A172 (cell line): ENCODE measurements at places on chromosomes 7 and 10.

DNA sequence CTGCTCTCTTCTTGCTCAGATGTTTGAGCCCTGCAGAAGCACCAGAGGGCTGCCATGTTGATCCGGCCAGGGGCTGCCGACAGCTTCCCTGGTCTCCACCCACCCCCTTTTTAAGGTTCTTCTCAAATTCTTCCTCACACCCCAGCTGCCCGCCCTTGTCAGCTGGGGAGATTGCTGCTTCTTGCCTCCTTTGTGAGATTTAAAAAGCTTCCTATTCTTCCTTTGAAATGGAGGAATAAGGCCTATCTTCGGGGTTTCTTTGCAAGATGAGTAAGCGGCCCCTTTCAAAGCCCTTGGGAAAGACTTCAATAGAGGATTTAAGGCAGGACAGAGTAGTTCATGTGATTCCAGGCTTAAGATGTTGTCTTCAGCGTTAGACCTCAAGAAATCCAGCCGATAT lies 211.9 kb upstream of the SHH start:
- DNase-seq: no peak

GRCh38 chr10:51074238-51075028 lies at the start of gene PRKG1:
Gene PRKG1, plus strand, starts transcription at chr10:51074487.
- no peak for DNase-seq

GRCh38 chr10:35422228-35422627 lies 85.9 kb downstream of the CCNY start:
- peak; percentile 66 for DNase-seq

- no peak for DNase-seq
These were observed 61.3 kb upstream of the PFKP start for GRCh38 chr10:3006093-3006492.

DNA sequence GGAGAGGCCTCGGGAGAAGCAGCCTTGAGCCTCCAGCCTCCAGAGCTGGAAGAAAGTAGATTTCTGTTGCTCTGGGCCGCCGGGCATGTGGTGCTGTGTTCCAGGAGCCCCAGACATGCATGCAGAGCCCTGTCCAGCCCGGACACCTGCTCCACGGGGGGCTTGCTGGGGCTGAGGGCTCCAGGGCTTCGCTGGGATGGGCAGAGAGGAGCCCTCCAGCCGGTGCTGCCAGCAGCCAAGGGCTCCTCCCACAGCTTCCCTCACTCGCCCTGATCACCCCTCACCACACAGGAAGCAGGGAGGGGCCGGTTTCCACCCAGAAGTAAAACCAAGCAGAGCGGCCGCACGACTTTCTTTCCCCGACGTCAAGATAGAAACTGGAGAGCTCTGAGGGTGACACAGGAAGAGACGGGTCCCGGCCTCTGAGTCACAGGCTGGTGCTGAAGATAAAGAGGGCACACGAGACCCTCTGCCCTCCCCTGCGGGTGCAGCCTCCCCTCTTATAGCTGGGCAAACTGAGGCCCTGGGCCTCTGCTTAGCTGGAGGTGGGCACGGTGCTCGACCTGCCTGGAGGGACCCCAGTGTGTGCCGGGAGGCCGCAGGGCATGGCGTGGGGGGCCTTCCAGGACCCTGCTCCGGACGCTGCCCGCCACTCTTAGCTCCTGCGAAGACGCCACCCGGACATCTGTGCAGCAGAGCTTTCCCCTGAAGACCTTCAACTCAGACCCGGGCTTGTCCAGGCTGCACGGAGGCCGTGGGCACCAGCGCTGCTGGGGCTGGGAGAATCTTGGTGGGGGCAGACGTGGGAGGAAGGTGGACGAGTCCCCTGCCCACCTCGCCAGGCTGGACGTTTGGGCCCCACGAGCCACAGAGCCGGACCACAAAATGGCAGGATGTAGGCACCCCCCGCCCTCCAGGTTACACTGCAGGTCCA lies 31.1 kb downstream of the ADAP1 start:
- DNase-seq: peak; percentile 90

- DNase-seq: no peak
These were observed at the start of gene TBATA for GRCh38 chr10:70785190-70785589. Gene TBATA, minus strand, starts transcription at chr10:70785377. Its CDS starts 1,998 bp downstream, at chr10:70783379.

DNA sequence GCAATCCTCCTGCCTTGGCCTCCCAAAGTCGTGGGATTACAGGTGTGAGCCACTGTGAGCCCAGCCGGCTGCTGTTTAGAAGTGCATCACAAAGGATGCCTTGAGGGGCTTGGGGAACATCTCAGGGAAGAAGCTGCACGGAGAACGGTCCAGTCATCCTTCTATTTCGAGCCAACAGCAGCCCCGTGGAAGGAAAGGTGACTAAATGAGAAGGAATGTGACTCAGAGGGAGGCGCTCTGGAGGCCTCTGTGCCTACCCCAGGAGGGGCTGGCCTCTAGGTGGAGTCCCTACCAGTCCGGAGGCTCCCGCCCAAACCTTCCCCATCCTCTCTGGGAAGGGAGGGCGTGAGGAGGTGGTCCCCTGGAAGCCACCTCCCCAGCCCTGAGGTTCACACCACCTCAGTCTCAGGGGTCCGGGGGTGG lies 76.2 kb downstream of the CTBP2 start:
- peak; percentile 93 for DNase-seq

- no peak for DNase-seq
These were observed 116.6 kb downstream of the INPP5A start for GRCh38 chr10:132654121-132654571.

- no peak for DNase-seq
These were observed 1.3 kb downstream of the CASP2 start for GRCh38 chr7:143289421-143289820.

- no peak for DNase-seq
These were observed 339.0 kb downstream of the RNLS start for GRCh38 chr10:88243836-88244730.

DNA sequence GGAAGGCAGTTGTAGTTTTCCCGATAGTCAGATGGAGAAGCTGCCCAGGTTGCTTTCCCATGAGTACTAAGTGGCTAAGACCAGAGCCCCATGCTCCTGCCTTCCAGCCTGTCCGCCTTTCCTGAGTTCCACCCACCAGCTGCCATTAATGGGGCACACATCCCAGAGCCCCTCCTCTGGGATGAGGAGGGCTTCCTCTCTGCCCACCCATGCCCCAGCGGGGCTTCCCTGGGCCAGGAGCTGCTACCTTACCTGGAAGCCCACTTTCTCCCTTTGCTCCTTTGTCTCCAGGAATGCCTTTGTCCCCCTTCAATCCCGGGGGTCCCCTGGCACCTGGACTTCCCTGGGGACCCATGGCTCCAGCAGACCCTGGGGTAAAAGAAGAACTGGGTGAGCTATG lies 7.8 kb downstream of the SFTPD start:
- DNase-seq: no peak

- DNase-seq: no peak
These were observed 3.2 kb upstream of the ZNF775 start for GRCh38 chr7:150375662-150376521.

GRCh38 chr10:69459101-69459790 lies 8.0 kb downstream of the TSPAN15 start:
- DNase-seq: no peak

DNA sequence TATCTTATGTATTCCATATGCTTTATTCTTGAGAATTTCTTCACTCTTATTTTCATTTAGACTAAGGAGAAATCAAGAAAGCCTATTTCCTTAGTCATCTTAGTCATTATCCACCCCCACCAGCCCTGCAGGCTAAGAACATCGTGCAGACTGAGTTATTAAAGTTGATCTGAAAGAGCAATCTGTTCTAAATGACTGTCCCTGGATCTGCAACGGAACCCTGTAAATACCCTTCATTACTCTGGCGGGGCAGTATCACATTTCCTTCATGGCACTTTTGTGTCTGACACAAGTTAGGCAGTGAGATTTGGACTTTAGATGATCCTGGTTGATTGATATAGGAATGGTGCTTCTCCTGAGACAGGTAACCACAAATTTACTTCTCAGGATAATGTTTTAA lies 3.5 kb upstream of the MYPN start:
- DNase-seq: peak; percentile 26

- DNase-seq: no peak
These were observed 15.0 kb downstream of the RET start for GRCh38 chr10:43091846-43092245.

DNA sequence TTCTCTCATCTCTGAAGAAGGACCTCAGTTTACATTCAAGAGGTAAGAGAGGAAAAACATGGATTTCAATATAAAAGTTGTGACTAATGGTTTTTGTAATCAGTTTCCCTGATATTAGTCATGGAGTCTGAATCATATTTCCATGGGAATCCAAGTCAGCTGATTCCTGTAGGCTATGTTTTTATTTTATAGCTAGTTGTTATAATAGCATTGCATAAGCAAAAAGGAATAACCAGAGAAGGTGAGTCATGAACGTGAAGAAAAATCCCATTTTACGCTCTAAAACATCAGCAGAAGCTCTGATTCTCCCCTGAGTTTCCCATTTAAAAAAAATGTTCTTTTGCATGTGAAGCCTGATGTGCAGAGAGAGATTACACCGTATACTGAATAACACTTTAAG lies 299.3 kb downstream of the SFMBT2 start:
- DNase-seq: peak; percentile 42

DNA sequence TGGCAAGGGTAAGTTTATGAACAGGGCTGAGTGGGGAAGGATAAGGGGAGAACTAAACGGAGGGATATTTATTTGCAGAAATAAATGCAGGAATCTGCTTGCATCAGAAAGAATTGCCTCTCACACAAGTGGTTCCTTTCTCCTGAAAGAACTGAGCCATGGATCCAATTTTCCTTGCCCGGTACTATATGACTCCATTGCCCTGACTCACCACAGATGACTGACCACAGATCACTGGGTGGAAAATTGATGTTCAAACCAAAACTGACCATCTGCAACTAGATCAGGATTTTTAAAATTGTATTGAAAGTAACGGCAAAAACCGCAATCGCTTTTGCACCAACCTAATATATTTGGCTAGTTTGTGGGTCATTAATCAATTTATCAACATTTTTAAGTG lies 6.2 kb upstream of the MACC1 start:
- peak; percentile 36 for DNase-seq

DNA sequence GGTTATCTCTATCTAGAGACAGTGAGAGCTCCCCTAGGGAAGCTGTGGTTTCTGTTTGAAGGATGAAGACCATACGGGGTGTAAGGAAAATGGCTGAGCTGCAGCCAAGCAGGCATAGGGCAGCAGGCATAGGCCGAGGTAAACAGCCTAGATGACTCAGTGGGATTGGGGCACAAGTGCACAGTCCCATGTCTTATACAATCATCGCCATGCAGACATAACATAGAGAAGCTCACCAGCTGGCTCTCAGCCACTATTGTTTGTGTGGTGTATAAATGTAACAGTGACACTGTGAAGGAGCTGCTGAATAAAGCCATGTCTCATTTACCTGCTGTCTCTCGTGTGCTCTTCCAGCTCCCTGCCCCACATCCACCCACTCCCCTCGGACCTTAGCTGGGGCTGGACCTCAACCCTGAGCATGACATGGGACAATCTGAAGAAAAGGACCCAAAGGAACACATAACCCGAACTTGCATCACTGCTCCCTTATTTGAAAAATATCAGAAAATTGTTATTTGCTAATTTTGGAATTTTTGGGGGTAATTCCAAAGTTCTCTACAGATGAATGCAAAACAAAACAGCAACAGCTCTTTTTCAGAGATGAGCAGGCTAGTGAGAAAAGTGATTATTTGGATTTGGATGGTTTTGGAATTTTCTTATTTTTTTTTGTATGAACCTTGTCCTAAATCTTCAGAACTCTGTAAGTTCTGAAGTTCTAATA lies 582.7 kb downstream of the REEP3 start:
- DNase-seq: no peak

- peak; percentile 78 for DNase-seq
These were observed 331.0 kb downstream of the PRPF18 start for GRCh38 chr10:13917791-13918190.

DNA sequence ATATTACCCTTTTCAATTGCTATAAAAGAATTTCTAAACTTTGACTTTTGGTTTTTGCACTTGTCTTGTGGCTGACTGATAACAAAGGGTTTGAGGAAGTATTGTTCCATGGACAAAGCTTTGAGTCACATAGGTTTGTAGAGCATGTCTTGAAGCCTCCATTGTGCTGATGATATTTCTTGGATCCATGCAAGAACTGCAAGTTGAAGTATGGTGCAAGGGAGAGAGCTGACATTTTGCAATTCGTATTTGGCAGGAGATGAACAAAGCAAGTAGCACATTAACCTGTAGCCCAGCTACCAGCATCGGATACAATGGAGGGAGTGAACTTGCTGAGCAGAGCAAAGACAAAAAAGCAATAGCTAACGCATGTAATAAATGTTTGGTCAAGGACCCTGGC lies 23.4 kb downstream of the MGAM2 start:
- DNase-seq: no peak

- DNase-seq: no peak
These were observed 8.8 kb upstream of the OR6V1 start for GRCh38 chr7:143043391-143043790.

GRCh38 chr10:73054286-73054685 lies 42.4 kb downstream of the P4HA1 start:
- no peak for DNase-seq

DNA sequence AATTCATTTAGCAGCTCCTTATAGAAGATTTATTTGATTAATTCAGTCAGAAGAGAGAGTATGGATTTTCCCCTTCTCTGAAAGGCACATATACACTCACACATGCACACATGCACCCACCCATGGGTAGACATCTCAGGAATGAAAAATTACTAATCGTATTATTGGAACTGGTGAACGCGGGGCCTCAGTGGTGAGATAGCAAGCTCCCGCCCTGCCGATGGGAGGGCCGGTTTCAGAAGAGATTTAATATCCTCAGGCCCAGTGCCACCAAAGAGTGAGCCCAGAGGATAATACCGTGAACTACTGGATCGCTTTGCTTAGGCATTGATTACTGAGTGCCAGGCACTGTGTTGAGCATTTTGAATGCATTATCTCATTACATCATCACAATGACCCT lies 38.0 kb upstream of the EMX2 start:
- DNase-seq: no peak

DNA sequence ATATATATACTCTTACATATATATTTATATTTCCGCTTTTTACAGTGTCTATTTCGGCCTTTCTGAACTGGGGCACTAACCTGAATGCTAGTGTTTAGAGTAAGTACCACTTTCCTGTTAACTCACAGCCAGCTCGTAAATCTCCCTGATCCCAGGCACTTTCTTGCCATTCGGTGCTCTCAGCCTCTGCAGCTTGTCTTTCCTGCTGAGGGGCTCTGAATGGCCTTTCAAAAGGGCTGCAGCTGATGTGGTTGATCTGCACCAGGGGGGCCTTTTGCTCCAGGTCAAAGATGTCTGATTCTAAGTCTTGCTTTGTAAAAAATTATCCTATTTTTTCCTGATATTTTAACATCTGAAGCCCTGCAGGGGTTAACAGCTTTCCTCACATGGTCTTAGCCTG lies 25.5 kb upstream of the HPS1 start:
- DNase-seq: no peak

GRCh38 chr10:26557641-26558014 lies 119.5 kb downstream of the APBB1IP start:
- peak; percentile 52 for DNase-seq
